ENCODE measurements at places on chromosomes 7 and 10.

- peak; percentile 34 for DNase-seq
Measured at GRCh38 chr7:12244694-12245093, 33.6 kb downstream of the TMEM106B start.

DNA sequence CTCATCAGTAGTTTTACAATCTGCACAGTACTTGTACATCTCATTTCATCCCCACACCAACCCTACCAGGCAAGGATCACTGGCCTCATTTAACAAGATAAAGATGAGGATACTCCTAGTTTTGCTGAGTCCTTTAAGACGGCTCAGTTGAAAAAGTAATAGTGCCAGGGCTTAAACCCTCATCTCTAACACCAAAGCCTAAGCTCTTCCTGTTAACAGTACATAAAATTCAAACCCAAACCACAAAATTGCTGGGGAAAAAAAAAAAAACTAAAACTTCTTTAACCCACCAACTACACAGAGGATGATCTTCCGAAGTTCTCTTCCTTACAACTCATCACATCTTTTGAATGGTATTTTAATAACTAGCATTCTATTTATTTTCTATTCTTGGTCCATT, 1.3 kb downstream of the SAR1A start:
- DNase-seq, result no peak

- DNase-seq, result no peak
Measured at GRCh38 chr10:35270100-35270499, 66.2 kb upstream of the CCNY start.

DNA sequence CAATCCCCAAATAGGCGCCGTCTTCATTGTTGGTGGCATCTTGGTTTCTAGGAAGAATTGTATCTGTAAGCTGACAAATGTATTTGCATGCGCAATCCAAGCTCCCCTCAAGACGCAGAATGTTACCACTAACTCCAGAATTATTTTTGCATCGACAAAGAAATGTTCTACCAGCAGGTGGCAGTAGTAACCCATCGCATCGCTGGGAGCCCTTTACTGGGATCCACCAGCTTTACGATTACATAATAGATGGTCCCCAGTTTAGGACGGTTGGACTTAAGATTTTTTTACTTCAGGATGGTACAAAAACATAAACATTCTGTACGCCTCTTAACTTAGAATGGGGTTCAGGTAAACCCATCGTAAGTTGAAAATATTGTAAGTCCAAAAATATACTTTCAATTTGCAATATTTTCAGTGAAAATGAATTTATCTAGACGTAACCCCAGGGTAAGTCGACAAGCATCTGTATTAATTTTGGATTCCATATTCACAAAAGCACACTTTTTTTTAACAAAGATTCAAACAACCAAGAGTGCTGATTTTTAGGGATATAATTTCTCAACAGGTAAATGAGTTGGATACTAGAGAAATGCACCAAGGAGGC, 114.0 kb upstream of the COBL start:
- peak; percentile 87 for DNase-seq

DNA sequence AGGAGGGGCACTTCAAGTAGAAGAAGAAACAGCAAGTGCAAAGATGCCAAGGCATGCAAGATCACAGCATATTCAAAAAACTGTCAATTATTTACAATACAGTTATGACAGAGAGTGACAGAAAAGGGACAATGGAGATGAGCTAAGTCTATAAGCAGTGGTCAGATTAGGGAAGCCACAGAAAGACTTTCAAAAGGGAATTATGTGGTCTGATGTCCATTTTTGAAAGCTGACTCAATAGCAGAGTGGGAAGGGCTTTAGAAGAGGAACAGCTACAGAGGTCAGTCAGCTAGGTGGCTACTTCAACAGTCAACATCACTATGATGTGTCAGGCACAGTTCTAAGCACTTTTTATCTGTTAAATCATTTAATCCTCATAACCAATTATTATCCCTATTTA, 45.2 kb upstream of the SPOCK2 start:
- no peak for DNase-seq

DNA sequence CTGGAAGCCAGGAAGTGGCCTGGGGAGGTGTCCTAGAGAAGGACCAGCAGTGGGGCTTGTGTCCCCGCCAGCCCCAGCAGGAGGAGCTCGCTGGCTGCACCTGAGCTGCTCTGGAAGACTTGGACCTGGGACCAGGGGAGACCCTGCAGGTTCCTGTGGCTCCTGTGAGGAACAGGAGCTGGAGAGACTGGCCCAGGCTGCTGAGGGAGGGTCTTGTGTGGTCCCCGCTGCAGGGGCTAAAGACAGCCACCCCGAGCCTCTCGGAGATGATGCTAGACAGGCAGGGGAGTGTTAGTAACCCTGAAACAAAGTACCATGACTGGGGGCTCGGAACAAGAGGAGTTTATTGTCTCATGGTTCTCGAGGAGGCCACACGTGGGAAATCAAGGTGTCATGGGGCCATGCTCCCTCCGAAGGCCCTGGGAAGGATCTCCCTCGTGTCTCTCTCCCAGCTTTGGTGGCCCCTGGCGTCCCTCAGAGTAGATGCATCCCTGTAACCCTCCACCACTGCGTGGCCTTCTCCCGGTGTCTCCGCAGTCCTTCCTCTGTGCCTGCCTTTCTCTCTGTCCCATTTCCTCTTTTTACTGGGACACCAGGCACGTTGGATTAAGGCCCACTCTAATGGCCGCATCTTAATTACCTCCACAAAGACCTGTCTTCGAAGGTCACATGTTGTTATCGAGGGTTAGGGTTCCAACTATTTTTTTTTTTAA, 348.4 kb downstream of the GLRX3 start:
- no peak for DNase-seq

DNA sequence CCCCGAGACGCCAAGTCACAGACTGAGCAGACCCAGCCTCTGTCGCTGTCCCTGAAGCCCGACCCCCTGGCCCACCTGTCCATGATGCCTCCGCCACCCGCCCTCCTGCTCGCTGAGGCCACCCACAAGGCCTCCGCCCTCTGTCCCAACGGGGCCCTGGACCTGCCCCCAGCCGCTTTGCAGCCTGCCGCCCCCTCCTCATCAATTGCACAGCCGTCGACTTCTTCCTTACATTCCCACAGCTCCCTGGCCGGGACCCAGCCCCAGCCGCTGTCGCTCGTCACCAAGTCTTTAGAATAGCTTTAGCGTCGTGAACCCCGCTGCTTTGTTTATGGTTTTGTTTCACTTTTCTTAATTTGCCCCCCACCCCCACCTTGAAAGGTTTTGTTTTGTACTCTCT, 215.6 kb downstream of the TCF7L2 start:
- no peak for DNase-seq

GRCh38 chr10:84296091-84296981, 32.1 kb upstream of the CCSER2 start:
- no peak for DNase-seq

All from DMS53 (cell line).